ENCODE measurements at places on chromosomes 2 and 18.

DNA sequence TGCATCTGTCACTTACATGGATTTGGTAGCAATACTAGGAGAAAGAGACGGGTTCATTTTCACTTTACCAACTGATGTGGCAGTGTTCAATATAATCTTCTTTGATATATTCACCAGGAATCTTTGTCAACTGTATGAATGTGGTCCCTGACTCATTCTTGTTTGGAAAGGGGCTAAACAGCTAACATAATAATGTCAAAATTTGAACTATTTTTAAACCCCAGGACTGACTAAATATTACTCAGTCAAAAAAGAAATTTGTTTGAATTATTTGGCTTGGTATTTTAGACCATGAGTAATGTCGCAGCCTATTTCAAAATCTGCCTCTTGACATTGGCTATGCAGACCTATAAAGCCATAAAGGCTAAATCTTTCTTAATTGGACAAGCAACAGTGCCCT lies 413.7 kb upstream of the RGPD4 start:
- DNase-seq, result no peak

- no peak for DNase-seq
These were observed 41.9 kb downstream of the SPTBN1 start for GRCh38 chr2:54497763-54498680.

GRCh38 chr2:74755386-74755785 lies 78.5 kb upstream of the HK2 start:
- peak; percentile 57 for DNase-seq

GRCh38 chr2:125073440-125073839 lies 1048.4 kb downstream of the CNTNAP5 start:
- no peak for DNase-seq

DNA sequence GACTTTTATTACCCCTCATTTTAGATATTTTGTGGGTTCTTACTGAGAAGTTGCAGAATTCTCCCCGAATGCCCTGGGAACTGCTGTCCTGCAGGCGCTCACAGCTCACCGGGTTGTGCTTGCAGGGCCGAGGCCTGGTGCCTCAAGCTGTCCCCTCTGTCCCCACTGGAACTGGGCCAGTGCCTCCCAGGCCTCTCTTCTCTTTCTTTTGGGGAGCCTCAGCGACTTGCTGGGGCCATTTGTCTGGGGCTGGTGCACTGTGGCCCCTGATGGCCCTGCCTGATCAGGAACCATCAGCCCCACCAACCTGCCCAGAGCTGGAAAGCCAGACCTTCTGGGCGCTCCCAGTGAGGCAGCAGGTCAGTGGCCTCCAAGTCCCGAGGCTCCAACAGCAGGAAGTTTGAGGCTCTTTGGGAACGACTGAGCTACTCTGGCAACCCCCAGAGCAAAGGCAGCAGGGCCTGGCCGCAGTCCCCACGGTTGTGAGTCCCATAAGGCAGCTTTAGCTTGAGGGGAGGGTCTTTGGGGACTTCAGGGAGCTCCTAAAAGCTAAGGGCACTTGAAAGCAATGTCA lies 14.7 kb upstream of the NEU4 start:
- no peak for DNase-seq

- no peak for DNase-seq
These were observed 135.7 kb upstream of the TMEM200C start for GRCh38 chr18:6031002-6031401.

GRCh38 chr2:217999595-217999959 lies 3.2 kb downstream of the TNS1 start:
- DNase-seq, result no peak

DNA sequence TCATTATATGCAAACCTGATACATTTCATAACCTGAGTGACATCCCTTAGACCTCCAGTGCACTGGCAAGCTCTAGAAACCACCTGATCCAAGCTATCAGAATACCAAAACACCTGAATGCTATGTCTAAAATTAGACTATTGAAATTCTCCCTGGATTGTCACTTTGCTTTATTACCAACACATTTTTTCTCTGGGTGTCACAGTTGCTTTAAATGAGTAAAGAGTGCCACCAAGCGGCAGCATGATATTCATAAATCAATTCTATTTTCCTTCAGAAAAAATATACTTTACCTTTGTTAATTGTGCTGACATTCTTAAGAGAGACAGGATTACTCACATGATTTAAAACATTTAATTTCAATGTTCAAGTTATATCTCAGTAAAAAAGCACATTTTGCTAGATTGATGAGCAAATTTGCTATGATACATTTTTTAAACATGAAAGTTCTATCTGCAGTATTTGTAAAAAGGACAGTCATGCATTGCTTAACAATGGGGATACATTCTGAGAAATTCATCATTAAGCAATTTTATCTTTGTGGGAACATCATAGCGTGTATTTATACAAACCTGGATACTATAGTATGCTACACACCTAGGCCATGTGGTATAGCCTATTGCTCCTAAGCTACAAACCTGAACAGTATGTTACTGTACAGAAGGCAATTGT lies 338.4 kb upstream of the SLC39A10 start:
- DNase-seq, result peak; percentile 63

Data from suppressor macrophage treated with lipopolysaccharide for 1 hour (primary cell).